SJCRH30 (cell line): ENCODE measurements at places on chromosomes 16 and 17. TPM values are rescaled to one million over a fixed set of nuclear protein-coding genes. Genes with fewer than 3 reads are reported as not detected.

DNA sequence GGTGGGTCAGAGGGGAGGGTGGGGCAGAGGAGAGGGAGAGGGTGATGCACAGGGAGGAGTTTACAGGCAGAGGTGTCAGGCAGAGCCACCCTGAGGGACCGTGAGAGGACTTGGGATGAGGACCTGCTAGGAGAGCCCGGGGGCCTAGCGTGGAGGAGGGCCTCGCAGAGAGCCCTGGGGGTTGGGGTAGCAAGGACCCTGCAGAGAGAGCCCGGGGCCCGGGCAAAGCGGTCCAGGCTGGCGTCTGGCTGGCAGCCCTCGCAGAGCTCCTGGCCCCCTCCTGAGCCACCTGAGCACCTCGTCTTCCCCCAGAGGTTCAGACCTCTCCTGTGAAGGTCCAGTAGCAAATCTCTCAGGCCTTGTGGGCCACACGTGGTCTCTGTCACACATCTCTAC is 42.0 kb upstream of the ZNF469 start:
- DNase-seq, result no peak
- no peak overlapping the region for H3K27ac ChIP-seq
- H3K4me3 ChIP-seq, result no peak overlapping the region
- no peaks in the 10 kb centered on the region for H3K36me3 ChIP-seq

DNA sequence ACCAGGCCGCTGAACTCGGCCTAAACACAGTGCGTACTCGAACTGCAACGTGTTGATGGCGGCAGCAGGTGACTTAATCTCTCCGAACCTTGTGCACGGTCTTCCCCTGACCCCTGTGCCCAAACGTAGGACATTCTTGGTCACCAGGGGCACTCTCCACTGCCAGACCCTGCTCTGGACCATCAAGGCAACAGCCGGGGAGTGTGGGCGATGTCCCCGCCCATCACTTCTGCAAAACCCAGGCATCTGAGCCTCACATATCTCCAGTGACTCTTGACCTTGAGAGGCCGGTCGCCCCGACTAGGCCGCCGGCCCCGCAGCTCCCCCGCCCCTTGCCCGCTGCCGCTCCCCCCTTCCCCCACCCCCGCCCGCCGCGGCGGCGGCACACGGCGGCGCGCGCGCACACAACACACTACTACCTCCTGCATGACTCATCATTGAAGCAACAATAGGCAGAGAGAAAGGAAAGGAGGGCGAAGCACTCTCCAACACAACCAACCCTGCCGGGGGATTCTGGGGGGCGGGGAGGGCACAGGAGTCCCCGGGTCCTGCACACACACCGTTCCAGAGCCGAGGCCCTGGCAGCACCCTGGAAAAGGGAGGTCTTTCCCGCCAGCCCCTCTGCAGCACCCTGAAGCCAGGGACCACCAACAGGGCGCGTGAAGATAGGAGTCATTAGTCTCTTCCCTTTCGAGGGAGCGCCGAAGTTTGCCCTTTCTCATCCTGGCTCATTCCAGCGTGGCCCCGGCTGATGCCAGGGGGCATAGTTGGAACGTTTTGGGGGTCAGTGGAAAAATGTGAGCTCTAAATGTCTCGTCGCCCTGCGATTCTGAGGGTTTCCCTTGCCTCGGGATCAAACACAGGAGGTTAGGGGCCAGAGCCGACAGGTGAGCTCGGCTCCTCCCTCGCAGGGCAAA is 1.9 kb downstream of the MNT start:
- peak; percentile 62 for DNase-seq
- no peaks in the 10 kb centered on the region for H3K27me3 ChIP-seq
- H3K4me3 ChIP-seq, result peak overlapping the region; percentile 86
- no peaks in the 10 kb centered on the region for H3K36me3 ChIP-seq
- H3K27ac ChIP-seq, result peak overlapping the region; percentile 94
- peaks cover 12% of the 10 kb centered on the region for H3K4me1 ChIP-seq

The BICDL2 gene
- total RNA-seq, result not detected in 2 replicates

- H3K4me3 ChIP-seq, result peak overlapping the region; percentile 57
- H3K36me3 ChIP-seq, result no peaks in the 10 kb centered on the region
- H3K27ac ChIP-seq, result no peak overlapping the region
- H3K4me1 ChIP-seq, result peaks cover 4% of the 10 kb centered on the region
- no peaks in the 10 kb centered on the region for H3K27me3 ChIP-seq
Measured at GRCh38 chr16:31142109-31143010, 6.8 kb upstream of the PRSS8 start.

- H3K27ac ChIP-seq, result no peak overlapping the region
- peaks cover 43% of the 10 kb centered on the region for H3K4me1 ChIP-seq
- no peaks in the 10 kb centered on the region for H3K27me3 ChIP-seq
- no peaks in the 10 kb centered on the region for H3K36me3 ChIP-seq
- peak; percentile 76 for DNase-seq
- no peak overlapping the region for H3K4me3 ChIP-seq
Measured at GRCh38 chr17:41773190-41773588, 13.3 kb downstream of the JUP start.

DNA sequence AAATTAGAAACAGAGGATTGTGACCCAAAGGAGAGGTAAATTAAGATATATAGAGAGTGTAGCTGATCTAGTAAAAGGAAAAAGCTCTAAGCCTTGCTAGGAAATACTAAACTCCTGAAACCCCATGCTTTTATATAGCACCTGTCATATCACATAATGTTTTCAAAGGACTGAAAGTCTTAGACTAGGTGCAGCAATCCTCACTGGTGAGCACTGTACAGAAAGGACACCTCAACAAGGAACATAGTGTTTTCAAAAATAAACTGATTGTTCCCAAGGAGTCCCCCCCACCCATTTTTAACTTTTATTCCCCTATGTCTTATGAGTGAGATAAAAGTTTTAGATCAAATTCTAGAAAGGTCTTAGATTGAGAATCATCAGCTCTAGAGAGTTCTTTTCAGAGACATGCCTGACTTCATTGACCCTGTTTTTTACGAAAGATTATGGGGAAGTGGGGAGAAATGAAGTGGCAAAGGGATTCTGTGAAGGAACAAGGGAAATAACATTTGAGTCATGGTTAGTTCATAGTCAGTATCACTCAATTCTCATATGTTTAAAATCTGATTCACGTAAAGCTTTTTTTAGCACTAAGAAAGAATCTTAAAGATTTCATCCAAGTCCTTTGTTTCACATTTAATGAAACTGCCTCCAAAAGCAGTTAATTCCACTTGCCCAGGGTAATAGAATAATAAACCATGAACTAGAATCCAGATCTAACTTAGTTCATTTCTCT is 166.4 kb downstream of the CYB561 start:
- no peak for DNase-seq
- no peak overlapping the region for H3K4me3 ChIP-seq
- H3K4me1 ChIP-seq, result peaks cover 21% of the 10 kb centered on the region
- H3K36me3 ChIP-seq, result 0 out of 2 replicates have a peak, but pooled peaks cover 2% of the 10 kb centered on the region
- H3K27me3 ChIP-seq, result no peaks in the 10 kb centered on the region

GRCh38 chr17:82418001-82418986 is at the start of the genes HEXD and OGFOD3:
Gene HEXD (plus strand): TSS chr17:82418347. CDS start chr17:82419800, 1,453 bp downstream.
Gene OGFOD3 (minus strand): TSS chr17:82418586. CDS start chr17:82418485, 101 bp downstream.
- H3K4me3 ChIP-seq, result peak within 1 kb of the TSS; percentile 100
- DNase-seq, result peak; percentile 89
- peak within 1 kb of the TSS; percentile 74; the same call in 1 of the 2 replicates for H3K27ac ChIP-seq

The SPATA32 gene
- total RNA-seq, result 0.08 TPM in 1 of 2 replicates, not detected in the other

The KRTAP4-5 gene
- total RNA-seq, result not detected in 2 replicates

DNA sequence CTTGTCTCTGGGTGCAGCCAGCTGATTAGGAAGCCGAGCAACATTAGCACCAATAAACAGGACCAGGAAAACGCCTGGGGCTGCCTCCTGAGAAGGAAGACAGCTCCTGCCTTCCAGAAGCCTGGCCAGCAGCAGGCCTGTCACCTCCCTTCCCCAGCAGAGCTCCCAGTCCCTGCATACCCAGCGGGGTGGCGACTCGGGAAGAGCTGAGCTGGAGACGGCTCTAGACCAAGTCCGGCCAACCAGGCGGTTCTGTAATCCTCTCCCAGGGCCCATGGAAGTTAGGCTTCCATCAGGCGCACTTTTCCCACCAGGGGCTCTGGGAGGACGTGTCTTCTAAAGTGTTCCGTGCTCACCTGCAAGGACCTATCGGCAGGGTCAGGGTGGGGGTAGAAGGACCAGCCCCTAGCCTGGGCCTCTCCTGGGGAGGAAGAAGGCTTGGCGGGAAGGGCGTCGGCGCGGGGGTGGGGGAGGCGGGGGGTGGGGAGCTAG is 12.0 kb upstream of the CLUH start:
- no peak overlapping the region for H3K27ac ChIP-seq
- H3K4me1 ChIP-seq, result no peaks in the 10 kb centered on the region
- H3K27me3 ChIP-seq, result no peaks in the 10 kb centered on the region
- no peak for DNase-seq
- no peaks in the 10 kb centered on the region for H3K36me3 ChIP-seq

DNA sequence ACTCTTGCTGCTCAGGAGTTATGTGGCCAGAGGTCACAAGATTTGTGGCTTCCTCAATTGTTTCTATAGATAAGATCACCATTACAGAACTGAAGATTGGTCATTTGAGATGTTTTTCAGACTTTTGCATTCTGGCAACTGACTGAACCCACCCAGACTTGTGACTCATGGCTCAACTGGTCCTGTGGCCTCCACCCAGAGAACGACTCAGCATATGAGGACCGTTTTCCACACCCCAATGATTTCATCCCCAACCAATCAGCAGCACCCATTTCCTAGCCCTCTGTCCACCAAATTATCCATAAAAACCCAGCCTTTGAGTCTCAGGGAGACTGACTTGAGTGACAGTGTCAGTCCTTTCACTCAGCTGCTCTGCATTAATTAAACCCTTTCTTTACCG is 143.2 kb upstream of the ASIC2 start:
- H3K4me1 ChIP-seq, result peaks cover 3% of the 10 kb centered on the region; the same call in 1 of the 2 replicates
- H3K27ac ChIP-seq, result peak overlapping the region; percentile 55
- no peaks in the 10 kb centered on the region for H3K36me3 ChIP-seq
- no peak overlapping the region for H3K4me3 ChIP-seq

DNA sequence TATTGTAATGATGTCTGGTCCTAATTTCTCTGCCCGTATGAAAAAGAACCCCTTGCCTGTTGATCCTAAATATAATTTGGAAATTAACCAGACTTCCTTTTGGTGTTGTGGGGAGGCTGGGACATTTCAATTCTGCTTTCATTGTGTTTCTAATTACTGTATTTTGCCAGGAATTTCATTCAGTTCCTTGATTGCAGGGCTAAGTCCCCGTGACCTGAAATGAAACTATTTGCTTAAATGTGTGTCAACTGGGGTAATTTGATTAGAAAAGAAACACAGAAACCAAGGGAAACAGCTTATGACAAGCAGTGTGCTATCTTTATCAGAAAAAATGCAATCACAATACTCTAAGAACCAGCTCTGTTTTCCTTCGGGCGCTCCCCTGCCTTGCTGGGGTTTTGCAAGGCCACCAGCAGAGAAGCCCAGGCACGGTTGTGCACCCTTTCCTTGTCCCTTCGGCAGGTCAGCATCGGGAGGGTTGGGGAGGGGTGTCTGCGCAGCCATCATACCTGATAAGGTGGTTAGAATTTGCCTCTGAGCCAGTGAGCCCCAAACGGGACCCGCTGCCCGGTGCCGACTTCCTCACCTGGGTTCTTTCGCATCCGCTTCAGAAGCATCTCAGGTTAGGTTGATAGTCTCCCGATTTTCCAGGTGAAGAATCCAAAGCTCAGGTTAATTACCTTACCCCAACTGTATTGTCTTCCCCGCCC is 19.4 kb downstream of the KLHL36 start:
- H3K27me3 ChIP-seq, result no peaks in the 10 kb centered on the region
- no peak for DNase-seq
- no peaks in the 10 kb centered on the region for H3K36me3 ChIP-seq
- H3K4me1 ChIP-seq, result no peaks in the 10 kb centered on the region
- H3K4me3 ChIP-seq, result no peak overlapping the region
- H3K27ac ChIP-seq, result no peak overlapping the region

GRCh38 chr16:35173295-35173694 is 1713.9 kb downstream of the TP53TG3F start:
- H3K36me3 ChIP-seq, result no peaks in the 10 kb centered on the region
- no peaks in the 10 kb centered on the region for H3K4me1 ChIP-seq
- no peak overlapping the region for H3K4me3 ChIP-seq
- no peak overlapping the region for H3K27ac ChIP-seq

The ABHD15 gene
- 16.2 and 18.5 TPM in 2 replicates for total RNA-seq

DNA sequence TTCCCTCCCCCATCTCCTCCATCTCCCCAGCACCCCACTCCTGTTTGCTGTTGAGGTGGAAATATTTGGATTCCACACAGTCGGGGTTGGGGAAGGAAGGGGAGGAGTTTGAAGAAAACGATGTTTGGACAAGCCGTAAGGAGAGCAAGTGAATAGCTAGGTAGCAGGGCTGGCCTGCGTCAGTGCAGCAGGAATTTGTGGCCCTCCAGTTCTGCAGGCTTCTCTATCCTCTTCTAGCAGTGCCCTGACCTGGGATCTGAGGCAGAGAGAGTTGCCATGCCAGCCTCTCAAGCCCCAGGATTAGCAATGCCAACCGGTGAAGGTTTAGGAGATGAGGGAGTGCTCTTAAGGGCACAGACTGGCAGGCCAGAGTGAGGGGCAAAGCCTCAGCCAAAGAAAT is 12.5 kb downstream of the TLCD2 start:
- no peaks in the 10 kb centered on the region for H3K27me3 ChIP-seq
- no peak overlapping the region for H3K27ac ChIP-seq
- peaks cover 5% of the 10 kb centered on the region for H3K4me1 ChIP-seq
- no peak for DNase-seq

GRCh38 chr16:90028985-90029384 is 9.7 kb upstream of the DBNDD1 start:
- DNase-seq, result no peak
- no peaks in the 10 kb centered on the region for H3K36me3 ChIP-seq
- no peak overlapping the region for H3K4me3 ChIP-seq
- H3K4me1 ChIP-seq, result no peaks in the 10 kb centered on the region
- H3K27ac ChIP-seq, result no peak overlapping the region
- H3K27me3 ChIP-seq, result no peaks in the 10 kb centered on the region

GRCh38 chr17:4327606-4328005 is 38.9 kb downstream of the UBE2G1 start:
- no peak overlapping the region for H3K27ac ChIP-seq
- no peak for DNase-seq
- H3K27me3 ChIP-seq, result no peaks in the 10 kb centered on the region

- DNase-seq, result no peak
- H3K27me3 ChIP-seq, result peaks cover 6% of the 10 kb centered on the region; the same call in 1 of the 2 replicates
Measured at GRCh38 chr16:2839650-2840450, 9.7 kb downstream of the ZG16B start.

GRCh38 chr17:72123530-72124437 is 3.0 kb downstream of the SOX9 start:
- H3K36me3 ChIP-seq, result peaks cover 34% of the 10 kb centered on the region
- no peaks in the 10 kb centered on the region for H3K27me3 ChIP-seq
- H3K4me1 ChIP-seq, result peaks cover 44% of the 10 kb centered on the region
- H3K27ac ChIP-seq, result peak overlapping the region; percentile 60

DNA sequence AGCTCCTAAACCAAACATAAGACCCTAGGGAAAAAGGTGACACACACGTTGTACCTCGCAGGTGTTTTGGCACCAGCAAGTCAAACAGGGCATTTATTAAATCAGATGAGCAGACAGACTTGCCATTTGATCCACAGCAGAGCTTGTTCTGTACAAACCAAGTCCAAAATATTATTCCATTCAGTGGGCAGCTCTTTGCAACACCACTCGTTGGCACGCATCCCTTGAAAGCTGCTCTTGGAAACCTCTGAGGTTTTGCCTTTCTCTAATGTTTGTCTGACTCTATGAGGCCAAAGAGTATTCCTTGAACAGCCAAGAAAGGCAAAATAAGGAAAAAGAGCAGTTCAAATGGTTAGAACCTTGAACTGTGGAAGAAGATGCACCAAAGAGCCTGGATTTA is 12.7 kb downstream of the TMEM100 start:
- no peak overlapping the region for H3K4me3 ChIP-seq
- H3K27ac ChIP-seq, result no peak overlapping the region
- no peak for DNase-seq
- 0 out of 2 replicates have a peak, but pooled peaks cover 4% of the 10 kb centered on the region for H3K4me1 ChIP-seq
